ENCODE measurements at places on chromosomes 12 and 14. TPM values are rescaled to one million over a fixed set of nuclear protein-coding genes. Genes with fewer than 3 reads are reported as not detected.
A peak's percentile ranks its signal among the peaks of the same experiment; 100 is the strongest.

DNA sequence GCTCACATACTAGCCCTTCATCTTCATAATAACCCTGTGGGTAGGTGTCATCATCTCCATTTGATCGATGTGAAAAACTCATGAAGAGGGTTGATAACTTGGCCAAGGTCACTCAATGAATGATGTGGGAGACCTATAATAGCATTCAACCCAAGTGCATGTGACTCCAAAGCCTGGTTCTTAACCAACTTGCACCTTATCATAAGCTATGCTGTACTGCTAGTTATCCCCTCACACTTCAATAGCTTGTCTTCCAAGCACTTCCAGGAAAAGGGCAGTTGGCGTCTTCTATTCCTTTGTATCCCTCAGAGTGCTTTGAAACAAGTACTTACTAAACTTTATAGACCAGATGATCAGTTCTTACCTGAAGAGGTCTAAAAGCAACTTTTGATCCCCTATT lies 15.2 kb downstream of the VIPAS39 start:
- no peak overlapping the region for H3K27ac ChIP-seq
- no peaks in the 10 kb centered on the region for H3K4me1 ChIP-seq
- H3K4me3 ChIP-seq: no peak overlapping the region
- H3K27me3 ChIP-seq: no peaks in the 10 kb centered on the region
- H3K36me3 ChIP-seq: peaks cover 3% of the 10 kb centered on the region
- no peak for DNase-seq

GRCh38 chr12:108585864-108586263 lies 12.0 kb downstream of the TMEM119 start:
- no peak for DNase-seq
- H3K4me3 ChIP-seq: no peak overlapping the region
- no peak overlapping the region for H3K27ac ChIP-seq
- H3K36me3 ChIP-seq: no peaks in the 10 kb centered on the region
- no peaks in the 10 kb centered on the region for H3K4me1 ChIP-seq
- peaks cover 5% of the 10 kb centered on the region for H3K27me3 ChIP-seq

The MUCL1 gene
- not detected for total RNA-seq

DNA sequence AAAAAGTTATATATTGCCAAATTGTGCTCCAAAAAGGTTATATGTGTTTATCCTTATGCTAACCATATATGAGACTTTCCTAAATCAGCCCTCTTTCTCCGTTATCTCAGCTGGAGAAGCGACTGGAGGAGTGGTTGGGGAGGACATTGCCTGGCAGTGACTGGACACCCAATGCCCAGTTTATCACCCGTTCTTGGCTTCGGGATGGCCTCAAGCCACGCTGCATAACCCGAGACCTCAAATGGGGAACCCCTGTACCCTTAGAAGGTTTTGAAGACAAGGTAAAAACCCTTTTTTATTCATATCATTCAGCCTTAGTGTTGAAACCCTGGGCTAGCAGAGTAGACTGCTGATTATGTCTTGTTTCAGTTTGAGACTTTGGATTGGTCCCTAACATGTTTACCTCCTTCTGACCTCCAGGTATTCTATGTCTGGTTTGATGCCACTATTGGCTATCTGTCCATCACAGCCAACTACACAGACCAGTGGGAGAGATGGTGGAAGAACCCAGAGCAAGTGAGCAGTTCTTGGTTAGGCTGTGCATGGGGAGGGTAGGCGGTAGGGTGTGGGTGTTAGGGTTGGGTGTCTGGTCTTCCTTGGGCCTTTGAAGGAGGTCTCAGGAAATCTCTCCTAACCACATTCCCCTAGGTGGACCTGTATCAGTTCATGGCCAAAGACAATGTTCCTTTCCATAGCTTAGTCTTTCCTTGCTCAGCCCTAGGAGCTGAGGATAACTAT lies 8.6 kb downstream of the DDIT3 start:
- no peak for DNase-seq
- H3K4me1 ChIP-seq: peaks cover 9% of the 10 kb centered on the region
- peaks cover 15% of the 10 kb centered on the region for H3K36me3 ChIP-seq
- H3K27ac ChIP-seq: peak overlapping the region; percentile 89
- no peaks in the 10 kb centered on the region for H3K27me3 ChIP-seq
- no peak overlapping the region for H3K4me3 ChIP-seq

GRCh38 chr12:79482323-79482722 lies 208.4 kb downstream of the PAWR start:
- peaks cover 1% of the 10 kb centered on the region for H3K36me3 ChIP-seq
- no peak overlapping the region for H3K4me3 ChIP-seq
- H3K27ac ChIP-seq: no peak overlapping the region

The ACAD10 gene
- total RNA-seq: 32.4 TPM

GRCh38 chr14:61503167-61503801 lies 181.9 kb downstream of the PRKCH start:
- peak overlapping the region; percentile 97 for H3K27ac ChIP-seq
- H3K4me3 ChIP-seq: peak overlapping the region; percentile 99
- DNase-seq: peak; percentile 79

DNA sequence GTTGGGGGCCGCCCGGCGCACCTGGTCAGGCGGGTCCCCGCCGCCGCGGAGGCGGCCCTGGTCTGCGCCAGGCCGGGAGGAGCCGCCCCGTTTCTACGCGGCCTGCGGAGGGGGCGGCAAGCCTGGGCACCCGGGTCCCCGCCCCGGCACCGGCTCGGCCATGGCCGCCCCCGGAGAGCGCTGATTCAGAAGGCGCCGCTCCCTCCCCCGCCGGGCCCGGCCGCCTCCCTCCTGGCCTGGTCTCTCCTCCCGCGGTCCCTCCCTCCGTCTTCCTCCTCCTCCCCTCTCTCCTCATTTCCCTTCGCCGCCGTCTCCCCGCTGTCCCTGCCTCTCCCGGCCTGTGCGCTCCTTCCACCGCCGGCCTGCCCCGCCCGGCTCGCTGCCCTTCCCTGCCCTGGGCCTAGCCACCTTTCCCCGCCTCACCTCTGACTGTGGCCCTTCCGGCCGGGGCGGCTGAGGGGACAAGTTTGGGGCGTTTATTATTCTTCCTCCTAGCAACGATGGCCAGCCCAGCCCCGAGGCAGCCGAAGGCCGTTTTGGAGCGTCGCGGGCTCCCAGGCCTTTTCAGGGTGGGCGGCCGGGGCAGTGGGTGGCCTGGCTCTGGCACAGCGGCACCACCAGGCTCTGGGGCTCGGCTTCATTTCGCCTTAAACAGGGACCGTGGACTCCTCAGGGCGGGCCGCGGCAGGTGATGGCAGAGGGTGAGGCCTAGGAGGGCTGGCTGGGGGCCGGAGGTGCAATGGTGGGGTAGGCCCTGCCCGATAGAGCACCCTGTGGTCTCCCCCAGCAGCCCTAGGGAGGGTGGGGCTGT lies 768 bp downstream of the CEP170B start:
- DNase-seq: peak; percentile 59
- no peak overlapping the region for H3K27ac ChIP-seq
- H3K36me3 ChIP-seq: no peaks in the 10 kb centered on the region
- peaks cover 17% of the 10 kb centered on the region for H3K27me3 ChIP-seq
- H3K4me3 ChIP-seq: peak overlapping the region; percentile 81

GRCh38 chr12:45446013-45446412 lies 230.1 kb downstream of the ANO6 start:
- H3K27me3 ChIP-seq: peaks cover 6% of the 10 kb centered on the region
- H3K4me3 ChIP-seq: no peak overlapping the region
- DNase-seq: no peak
- H3K27ac ChIP-seq: no peak overlapping the region
- H3K36me3 ChIP-seq: peaks cover 16% of the 10 kb centered on the region

GRCh38 chr12:26465419-26466097 lies 270.2 kb downstream of the SSPN start:
- no peaks in the 10 kb centered on the region for H3K36me3 ChIP-seq
- DNase-seq: no peak
- no peaks in the 10 kb centered on the region for H3K4me1 ChIP-seq
- no peak overlapping the region for H3K27ac ChIP-seq
- no peaks in the 10 kb centered on the region for H3K27me3 ChIP-seq

The FAM222A gene
- 0.53 TPM for total RNA-seq

The KIF26A gene
- 0.25 TPM for total RNA-seq

DNA sequence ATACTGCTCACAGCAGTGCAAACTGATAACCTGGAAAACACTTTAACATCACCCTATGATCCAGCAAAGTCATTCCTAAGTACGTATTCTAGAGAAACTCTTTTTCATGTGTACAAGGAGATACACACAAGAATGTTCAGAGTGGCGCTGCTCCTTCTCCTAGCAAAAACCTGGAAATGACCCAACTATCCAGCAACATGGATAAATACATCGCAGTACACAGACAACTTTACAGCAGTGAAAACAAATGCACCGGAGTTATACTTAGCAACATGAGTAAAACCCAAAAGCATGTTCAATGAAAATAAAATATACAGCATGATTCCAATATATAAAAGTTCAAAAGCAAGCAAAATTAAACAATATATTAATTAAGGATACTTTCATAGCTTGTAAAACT lies 18.7 kb downstream of the SART3 start:
- no peak for DNase-seq
- no peaks in the 10 kb centered on the region for H3K27me3 ChIP-seq
- H3K4me1 ChIP-seq: peaks cover 30% of the 10 kb centered on the region
- no peak overlapping the region for H3K4me3 ChIP-seq
- H3K27ac ChIP-seq: peak overlapping the region; percentile 42

The TAS2R20 gene
- total RNA-seq: 2.1 TPM

The JPH4 gene
- 1.5 TPM for total RNA-seq

DNA sequence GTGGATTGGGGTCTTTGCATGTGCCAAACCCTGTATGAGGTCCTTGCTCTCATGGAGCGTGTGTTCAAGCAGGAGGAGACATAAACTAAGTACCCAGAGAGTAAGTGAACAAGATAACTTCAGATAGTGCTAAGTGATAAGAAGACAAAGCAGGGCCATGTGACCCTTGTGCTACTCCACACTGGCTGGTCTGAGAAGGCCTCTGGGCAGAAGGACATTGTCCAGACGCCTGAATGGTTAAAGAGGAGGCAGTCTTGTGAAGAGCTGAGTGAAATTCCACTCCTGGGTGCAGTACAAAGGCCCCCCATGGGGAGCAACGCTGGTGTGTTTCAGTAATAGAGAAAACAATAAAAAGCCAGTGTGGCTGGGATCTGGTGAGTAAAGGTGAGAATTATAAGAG lies 93.3 kb upstream of the RIC8B start:
- H3K27ac ChIP-seq: no peak overlapping the region
- no peaks in the 10 kb centered on the region for H3K36me3 ChIP-seq
- peaks cover 1% of the 10 kb centered on the region for H3K27me3 ChIP-seq
- no peak overlapping the region for H3K4me3 ChIP-seq

The OR5AU1 gene
- total RNA-seq: not detected

DNA sequence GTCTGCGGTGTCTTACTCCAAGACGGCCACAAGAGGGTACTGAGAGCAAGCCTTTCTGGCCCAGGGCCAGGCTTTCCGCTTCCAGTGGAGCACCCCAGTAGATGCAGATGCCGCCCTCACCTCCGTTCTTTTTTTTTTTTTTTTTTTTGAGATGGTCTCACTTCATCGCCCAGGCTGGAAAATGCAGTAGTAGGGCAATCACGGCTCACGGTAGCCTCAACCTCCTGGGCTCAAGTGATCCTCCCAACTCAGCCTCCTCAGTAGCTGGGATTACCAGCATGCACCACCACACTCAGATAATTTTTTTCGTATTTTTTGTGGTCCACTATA lies 5.6 kb upstream of the LBHD2 start:
- no peak overlapping the region for H3K27ac ChIP-seq
- no peak overlapping the region for H3K4me3 ChIP-seq
- DNase-seq: peak; percentile 78
- H3K27me3 ChIP-seq: peaks cover 5% of the 10 kb centered on the region
- no peaks in the 10 kb centered on the region for H3K36me3 ChIP-seq

GRCh38 chr12:12719496-12719895 lies 2.3 kb downstream of the CDKN1B start:
- peaks cover 48% of the 10 kb centered on the region for H3K36me3 ChIP-seq
- H3K27ac ChIP-seq: peak overlapping the region; percentile 99
- no peaks in the 10 kb centered on the region for H3K27me3 ChIP-seq
- H3K4me3 ChIP-seq: peak overlapping the region; percentile 99
- peaks cover 47% of the 10 kb centered on the region for H3K4me1 ChIP-seq

The CARMIL3 gene
- total RNA-seq: 2.1 TPM

The FAR2 gene
- total RNA-seq: 2.5 TPM

The DNAI7 gene
- 0.17 TPM for total RNA-seq

The VWF gene
- total RNA-seq: 0.02 TPM

- H3K4me1 ChIP-seq: no peaks in the 10 kb centered on the region
- no peak overlapping the region for H3K4me3 ChIP-seq
- no peak for DNase-seq
Measured at GRCh38 chr12:85688837-85689236, 147.4 kb downstream of the RASSF9 start.

The ACOT6 gene
- not detected for total RNA-seq

The KCNA5 gene
- total RNA-seq: not detected

DNA sequence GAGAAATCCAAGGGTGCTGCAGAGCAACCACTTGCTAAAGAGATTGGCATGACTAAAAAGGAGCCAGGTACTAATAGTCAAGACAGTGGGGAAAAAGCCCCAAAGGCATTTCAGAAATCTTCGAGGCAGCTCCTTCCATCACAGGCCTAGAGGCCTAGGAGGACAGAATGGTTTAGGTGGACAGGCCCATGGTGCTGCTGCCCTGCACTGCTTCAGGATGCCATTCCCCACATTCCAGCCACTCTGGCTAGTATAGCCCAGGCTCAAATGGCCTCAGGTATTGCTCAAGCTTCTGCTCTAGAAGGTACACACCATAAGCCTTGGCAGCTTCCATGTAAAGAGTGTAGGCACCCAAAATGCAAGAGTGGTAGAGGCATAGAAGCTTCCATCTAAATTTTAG lies 92.9 kb downstream of the RPAP3 start:
- no peak overlapping the region for H3K4me3 ChIP-seq
- H3K27me3 ChIP-seq: no peaks in the 10 kb centered on the region
- H3K36me3 ChIP-seq: peaks cover 36% of the 10 kb centered on the region
- H3K27ac ChIP-seq: no peak overlapping the region
- no peak for DNase-seq

Data from activated T-cell treated with anti-CD3 and anti-CD28 coated beads, Interleukin-2, amount 50 U/mL, for 72 hours (primary cell).